ENCODE measurements at places on chromosomes 4 and X.

DNA sequence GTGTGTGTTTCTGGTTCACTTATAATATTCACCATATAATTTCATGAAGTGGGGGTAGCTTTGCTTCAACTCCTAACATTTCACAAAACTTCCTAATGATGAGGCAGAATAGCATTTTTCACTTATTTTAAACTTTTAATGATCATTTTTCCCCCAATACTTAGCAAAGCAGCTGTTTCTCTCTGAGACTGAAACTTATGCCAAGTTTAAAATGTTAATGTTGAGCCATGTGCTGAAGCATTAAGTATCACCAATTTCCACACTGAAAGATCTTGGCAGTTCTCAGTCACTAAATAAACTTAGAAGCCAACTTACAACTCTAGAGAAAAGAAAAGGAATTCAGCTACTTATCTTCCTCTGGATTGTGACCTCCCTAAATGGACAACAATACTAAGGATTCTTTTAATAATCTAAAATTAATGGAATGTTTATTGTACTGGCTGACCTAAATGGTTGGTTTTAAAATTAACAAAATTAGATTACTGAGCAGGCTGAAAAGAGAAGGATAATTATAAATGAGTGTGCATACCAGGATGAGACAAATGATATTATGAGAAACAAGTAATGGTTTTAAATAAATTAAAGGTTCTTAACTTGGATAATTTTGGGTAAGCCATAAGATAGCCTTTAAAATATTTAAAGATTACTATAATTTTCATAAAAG lies 1429.4 kb upstream of the ADGRL3 start:
- no peak for DNase-seq

DNA sequence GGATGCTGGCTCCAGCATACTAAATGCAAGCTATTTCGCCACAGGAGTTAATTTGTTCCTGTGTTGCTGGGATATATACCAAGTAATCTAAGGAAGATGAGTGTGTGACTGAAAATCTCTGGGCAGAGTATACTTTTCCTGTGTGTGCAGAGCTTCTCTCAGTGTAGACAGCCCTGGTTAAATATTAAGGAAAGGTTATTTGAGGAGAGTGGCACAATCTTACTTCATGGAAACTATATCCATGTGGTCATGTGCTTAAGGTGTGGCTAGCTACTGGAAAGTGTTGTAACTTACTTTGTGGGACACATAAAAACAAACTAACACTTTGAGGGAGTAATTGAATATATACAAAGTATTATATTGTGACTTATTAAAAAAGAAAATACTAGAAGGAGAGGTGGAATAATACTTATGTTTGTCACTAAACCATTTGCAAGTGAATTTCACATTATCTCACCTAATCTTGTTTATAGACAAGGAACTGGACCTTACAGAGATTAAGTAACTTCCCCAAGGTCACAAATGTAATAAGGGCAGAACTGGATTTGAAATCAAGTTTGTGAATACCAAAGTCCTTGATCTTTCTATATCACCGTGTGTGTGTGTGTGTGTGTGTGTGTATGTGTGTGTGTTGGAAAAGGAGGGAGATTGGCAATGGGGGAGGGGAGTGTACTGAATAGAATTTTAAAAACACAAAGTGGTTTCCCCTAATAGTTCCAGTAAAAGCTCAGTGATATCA lies 408.2 kb upstream of the NR3C2 start:
- no peak for DNase-seq

DNA sequence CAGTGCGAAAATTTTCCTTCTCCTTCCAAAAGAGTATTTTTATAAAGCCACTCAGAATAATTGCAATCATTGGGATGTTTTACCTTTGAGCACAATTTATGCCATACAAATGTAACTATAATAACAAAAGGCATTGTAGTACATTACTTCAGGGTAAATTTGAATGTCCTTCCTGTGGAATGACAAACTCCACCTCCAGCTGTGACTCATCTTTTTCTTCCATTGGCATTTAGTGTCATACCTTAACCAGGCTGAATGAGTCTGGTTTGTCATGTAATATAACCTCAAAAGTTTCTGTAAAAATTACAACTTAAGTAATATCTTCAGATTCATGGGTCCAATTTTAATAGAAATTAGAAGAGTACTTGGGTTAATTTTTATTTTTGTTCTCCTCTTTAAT lies 93.3 kb downstream of the TMEM47 start:
- no peak for DNase-seq

DNA sequence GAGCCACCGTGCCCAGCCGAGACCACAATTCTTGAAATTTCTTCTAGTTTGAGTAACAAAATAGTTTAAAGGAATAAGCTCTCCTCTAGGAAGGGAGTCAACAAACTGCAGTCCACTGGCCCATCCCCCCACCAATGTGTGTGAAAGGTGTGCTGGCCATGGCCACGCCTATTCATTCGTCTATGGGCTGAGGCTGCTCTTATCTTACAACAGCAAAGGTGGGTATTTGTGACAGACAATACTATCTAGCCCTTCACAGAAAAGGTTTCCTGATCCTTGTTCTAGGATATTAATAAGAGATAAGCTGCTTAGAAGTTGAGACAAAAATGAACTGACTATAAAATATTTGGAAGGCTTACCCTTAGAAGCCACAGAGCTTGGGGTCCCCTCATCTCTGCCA lies 41.2 kb downstream of the BEND2 start:
- DNase-seq, result no peak

DNA sequence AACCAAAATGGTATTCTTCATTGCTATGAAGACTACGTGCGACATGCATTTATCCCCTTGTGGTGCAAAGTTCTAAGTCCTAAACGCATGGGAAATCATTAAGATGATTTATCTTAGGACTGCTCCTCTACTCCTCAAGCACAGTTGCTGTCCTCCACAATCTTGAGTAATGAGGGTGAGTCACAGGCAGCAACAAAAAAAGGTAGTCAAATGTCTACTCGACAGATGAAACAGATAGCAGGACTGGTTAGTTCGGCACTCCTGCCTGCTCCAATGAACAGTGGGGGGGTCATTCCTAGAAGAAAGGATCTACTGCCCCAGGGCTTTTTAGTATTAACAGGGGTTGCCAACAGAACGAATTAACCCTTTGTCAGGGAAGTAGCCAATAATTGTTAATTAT lies 233.7 kb upstream of the FGF13 start:
- DNase-seq, result no peak

- DNase-seq, result no peak
Observed at GRCh38 chrX:150036641-150037040, 98.3 kb upstream of the EOLA2 start.

GRCh38 chr4:17494258-17495190 lies 17.4 kb downstream of the QDPR start:
- DNase-seq, result no peak

- no peak for DNase-seq
Observed at GRCh38 chr4:7960790-7961655, 21.4 kb upstream of the AFAP1 start.

- DNase-seq, result no peak
Observed at GRCh38 chr4:173522160-173522950, 7.7 kb downstream of the HAND2 start.

- DNase-seq, result no peak
Observed at GRCh38 chr4:141009931-141010330, 123.3 kb downstream of the RNF150 start.

DNA sequence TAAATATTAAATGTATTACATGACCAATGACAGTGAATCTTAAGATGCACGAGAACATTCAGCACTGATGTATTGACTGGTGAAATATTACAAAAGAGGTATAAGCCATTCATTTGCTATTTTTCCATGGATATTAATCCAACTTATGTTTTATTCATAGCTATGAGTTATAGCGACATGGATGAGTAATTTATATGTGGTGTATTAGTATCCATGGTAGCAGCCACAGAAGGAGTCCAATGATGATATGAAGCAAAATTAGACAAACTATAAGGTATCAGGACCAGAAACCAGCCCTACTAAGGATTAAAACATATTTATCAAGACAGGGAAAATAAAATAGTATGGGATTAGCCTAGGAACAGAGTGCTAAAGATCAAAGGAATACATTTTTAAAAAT lies 50.7 kb downstream of the THAP9 start:
- DNase-seq, result no peak

DNA sequence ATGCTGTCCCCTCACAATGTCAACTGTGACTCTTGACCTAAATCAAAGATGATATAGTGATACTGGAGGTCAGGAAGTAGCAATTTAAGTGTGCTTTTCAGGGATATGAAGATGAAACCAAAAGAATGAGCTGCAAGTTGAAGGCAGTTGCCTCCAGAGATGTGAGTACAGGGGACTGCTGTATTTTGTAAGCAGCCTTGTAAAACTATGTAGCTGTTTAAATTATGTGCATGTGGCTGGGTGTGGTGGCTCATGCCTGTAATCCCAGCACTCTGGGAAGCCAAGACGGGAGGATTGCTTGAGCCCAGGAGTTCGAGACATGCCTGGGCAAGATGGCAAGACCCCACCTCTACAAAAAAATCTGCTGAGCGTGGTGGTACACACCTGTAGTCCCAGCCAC lies 15.1 kb upstream of the TNIP2 start:
- DNase-seq, result no peak

DNA sequence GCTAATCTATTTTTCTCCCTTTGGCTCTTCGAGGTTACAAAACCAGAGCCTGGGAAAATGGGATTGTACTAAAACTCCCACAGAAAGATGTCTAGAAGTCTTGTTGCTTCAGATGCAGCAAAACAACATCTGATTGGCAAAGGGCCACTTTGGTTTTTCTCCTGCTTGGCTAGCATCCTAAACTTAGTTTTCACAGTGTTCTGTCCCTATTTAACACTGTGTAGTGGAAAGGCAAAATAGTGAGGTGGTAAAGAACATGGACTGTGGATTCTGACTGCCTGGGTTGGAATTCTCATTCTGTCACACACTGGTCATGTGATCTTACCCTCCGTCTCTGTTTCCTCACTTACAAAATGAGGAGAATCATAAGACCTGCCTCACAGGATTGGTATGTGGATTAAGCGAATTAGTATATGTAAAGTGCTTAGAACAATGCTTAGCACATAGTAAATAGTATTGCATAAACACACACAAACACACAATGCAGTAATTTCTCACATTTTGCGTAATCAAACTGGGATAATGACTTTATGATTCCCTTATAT lies 23.5 kb downstream of the TIGD2 start:
- DNase-seq, result no peak

Data from activated CD8-positive, alpha-beta memory T cell treated with anti-CD3 and anti-CD28 coated beads for 1 hour (primary cell).